ENCODE measurements at places on chromosomes 16 and 17. TPM values are rescaled to one million over a fixed set of nuclear protein-coding genes. Genes with fewer than 3 reads are reported as not detected.
A peak's percentile ranks its signal among the peaks of the same experiment; 100 is the strongest.

DNA sequence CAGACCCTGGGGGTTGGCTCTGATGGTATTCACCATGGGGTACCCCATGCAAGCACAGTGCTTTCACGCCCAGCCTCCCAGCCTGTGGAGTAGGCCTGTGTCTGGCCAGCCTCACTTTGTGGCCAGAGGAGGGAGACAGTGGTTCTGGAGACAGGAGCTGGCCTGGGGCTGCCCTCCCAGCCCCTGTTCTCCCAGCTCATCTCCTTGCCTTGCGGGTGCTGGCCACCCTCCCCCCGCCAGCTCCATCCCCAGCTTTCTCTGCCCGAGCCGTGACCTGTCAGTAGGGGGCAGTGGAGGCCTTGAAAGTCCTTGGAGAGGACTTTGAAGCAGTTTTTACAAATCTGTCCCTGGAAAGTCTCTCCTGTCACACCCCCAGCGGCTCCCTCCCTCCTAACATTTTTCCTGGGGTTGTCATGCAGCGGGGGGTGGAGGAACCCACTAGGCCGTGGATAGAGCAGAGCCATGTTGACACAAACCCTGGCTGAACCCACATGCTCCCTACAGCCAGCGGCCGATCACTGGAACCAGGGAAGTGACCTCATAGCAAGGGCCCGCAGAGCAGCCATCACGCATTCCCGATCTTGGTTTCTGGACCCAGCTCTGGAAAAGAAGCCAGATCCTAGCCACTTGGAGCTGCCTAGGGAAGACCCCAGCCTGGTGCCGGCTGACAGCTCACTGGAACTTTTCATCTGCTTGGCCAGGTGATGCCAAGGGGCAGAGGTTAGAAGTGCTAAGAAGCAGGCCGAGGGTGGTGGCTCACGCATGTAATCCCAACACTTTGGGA is 289.4 kb downstream of the SEC14L1 start:
- DNase-seq = peak; percentile 71
- peak overlapping the region; percentile 72 for H3K27ac ChIP-seq
- no peaks in the 10 kb centered on the region for H3K27me3 ChIP-seq

TRAPPC2L gene
- 33.5 TPM for total RNA-seq

GRCh38 chr17:71484546-71484945 is 636.3 kb upstream of the SOX9 start:
- no peak overlapping the region for H3K4me3 ChIP-seq
- no peak overlapping the region for H3K27ac ChIP-seq
- no peaks in the 10 kb centered on the region for H3K27me3 ChIP-seq
- no peaks in the 10 kb centered on the region for H3K36me3 ChIP-seq

DNA sequence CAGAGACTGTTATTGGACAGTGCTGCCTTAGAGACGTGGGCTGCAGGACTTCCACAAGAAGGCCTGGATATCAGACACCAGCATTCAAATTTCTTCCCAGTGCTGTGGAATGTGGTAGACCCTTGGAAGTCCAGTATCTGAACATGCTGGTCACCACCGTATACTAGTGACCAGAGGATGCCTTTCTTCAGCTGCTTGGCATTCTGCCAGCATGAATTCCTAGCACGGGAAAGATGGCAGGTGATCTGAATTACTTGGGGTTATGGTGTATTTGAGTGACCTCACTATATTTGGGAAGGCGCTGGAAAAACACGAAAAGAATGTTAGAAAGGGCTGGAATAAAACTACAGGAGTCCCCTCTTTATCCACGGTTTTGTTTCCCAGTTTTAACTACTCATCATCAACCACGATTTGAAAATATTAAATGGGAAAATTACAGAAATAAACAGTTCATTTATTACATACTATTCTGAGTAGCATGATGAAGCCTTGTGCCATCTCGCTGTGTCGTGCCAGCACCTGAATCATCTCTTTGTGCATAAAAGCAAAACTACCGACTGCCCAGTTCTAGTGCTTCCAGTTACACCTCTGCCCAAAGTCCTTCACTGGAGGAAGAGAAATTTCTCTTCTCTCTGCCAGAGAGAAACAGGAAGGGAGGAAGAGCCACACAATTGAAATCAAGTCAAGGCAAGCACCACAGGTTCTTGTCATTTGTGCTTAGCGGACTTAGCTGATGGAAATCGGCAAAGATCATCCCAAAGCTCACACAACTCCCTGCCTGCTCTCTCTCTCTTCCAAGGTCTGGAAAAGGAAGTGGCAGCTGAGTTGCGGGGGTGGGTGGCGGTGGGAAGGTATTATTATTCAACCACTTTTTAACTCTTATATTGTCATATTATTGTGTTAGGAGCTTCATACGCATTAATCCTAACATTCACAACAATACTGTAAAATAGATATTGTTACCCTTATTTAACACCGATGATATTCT is 1.4 kb upstream of the CHST4 start:
- H3K27me3 ChIP-seq = peaks cover 67% of the 10 kb centered on the region
- H3K4me3 ChIP-seq = no peak overlapping the region
- DNase-seq = no peak
- H3K4me1 ChIP-seq = no peaks in the 10 kb centered on the region
- H3K36me3 ChIP-seq = peaks cover 5% of the 10 kb centered on the region

RMI2 gene
- 1.4 TPM for total RNA-seq

DNA sequence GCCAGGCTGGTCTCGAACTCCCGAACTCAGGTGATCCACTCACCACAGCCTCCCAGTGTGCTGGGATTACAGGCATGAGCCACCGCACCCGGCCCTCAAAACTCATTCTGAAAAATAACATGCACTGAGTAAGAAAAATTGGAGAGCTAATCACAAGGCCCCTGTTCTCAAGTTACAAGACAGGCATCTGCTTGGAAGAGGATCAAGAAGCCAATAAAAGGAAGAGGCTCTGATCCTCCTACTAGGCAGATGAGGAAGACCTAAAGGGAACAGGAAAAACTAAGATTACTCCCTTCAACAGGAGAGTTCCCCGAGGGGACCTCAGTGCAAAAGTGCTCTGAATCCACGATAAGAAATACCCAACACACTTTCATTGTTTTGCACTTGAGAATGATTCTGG is 18.4 kb downstream of the BLMH start:
- peaks cover 13% of the 10 kb centered on the region for H3K36me3 ChIP-seq
- no peaks in the 10 kb centered on the region for H3K27me3 ChIP-seq
- no peak for DNase-seq
- H3K27ac ChIP-seq = peak overlapping the region; percentile 49
- peaks cover 8% of the 10 kb centered on the region for H3K4me1 ChIP-seq

DNA sequence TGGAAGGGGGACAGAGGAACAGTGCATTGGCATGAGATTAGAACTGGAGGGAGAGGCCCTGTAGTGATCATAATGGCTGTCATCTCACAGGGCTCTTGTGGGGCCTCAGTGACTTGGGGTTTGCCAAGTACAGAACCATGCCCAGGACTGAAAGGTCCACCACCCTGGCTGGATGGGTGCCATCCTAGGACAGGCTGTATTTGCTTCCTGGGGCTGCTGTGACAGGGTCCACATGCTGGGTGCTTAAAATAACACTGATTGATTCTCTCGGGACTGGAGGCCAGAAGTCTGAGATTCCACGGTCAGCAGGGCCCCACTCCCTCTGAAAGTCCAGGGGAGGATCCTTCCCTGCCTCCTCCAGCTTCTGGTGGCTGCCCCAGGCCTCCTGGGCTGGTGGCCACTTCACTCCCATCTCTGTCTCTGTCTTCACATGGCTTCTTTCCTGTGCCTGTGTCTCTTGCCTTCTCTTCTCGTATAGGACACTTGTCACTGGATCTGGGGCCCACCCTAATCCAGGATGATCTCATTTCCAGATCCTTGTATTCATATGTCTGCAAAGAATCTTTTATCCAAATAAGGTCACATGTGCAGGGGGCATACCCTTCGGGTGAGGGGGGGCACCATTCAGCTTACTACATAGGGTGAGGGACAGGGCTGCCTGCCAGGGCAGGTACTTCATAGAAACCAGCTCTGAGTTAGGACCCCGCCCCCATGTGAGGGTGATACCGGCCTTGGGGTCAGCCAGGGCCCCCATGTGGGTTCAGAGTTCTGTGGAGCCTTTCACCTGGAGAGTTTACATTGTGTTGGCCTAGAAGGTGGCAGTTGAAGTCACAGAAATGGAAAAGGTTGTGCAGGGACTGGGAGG is 52.6 kb downstream of the USP22 start:
- no peaks in the 10 kb centered on the region for H3K36me3 ChIP-seq
- H3K4me1 ChIP-seq = peaks cover 7% of the 10 kb centered on the region
- H3K27ac ChIP-seq = no peak overlapping the region

DNA sequence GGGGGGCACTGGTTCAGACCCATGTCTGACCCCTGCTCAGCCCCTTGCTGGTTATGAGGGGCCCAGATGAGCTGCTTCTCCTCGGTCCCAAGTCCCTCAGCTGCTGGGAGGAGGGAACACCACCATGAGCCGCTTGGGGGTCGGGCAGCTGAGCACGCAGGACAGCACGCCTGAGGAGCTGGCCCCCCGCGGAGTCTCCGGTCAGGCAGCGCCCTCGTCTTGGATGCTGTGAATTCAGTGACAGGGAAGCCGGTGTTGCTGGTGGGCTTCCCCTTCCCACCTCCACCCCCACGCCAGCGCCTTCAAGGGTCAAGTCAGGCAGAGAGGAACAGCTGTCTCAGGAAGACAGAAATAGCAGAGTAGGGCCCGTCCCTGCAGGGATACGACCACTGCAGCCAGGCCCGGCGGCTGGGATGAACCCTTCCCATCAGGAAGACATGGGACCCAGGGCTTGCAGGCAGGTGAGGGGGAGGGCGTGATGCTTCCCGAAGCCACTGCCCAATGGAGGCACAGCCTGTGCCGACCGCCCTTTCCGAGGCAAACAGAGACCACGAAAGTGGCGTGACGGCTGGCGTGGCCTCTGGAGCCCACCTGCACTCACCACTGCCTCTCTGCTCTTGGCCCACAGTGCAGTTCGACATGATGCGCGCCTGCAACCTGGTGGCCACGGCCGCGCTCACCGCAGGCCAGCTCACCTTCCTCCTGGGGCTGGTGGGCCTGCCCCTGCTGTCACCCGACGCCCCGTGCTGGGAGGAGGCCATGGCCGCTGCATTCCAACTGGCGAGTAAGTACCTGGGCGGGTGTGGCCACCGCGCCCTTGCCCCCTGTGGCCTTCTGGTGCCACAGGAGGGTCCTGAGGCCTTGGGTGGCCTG is 8.1 kb downstream of the TMEM204 start:
- peaks cover 54% of the 10 kb centered on the region for H3K4me1 ChIP-seq
- no peaks in the 10 kb centered on the region for H3K27me3 ChIP-seq
- H3K4me3 ChIP-seq = no peak overlapping the region

- no peak overlapping the region for H3K4me3 ChIP-seq
- H3K36me3 ChIP-seq = no peaks in the 10 kb centered on the region
- no peak overlapping the region for H3K27ac ChIP-seq
- H3K4me1 ChIP-seq = no peaks in the 10 kb centered on the region
Observed at GRCh38 chr16:58651965-58652348, 22.3 kb upstream of the CNOT1 start.

GRCh38 chr17:43679911-43680310 is 18.2 kb upstream of the MEOX1 start:
- peaks cover 15% of the 10 kb centered on the region for H3K27me3 ChIP-seq
- peaks cover 5% of the 10 kb centered on the region for H3K4me1 ChIP-seq
- H3K36me3 ChIP-seq = no peaks in the 10 kb centered on the region
- H3K27ac ChIP-seq = no peak overlapping the region
- no peak overlapping the region for H3K4me3 ChIP-seq
- no peak for DNase-seq

CD300LB gene
- total RNA-seq = 1.4 TPM

GRCh38 chr17:47949946-47950345 is 7.7 kb downstream of the PRR15L start:
- DNase-seq = no peak
- H3K27me3 ChIP-seq = no peaks in the 10 kb centered on the region
- H3K36me3 ChIP-seq = peaks cover 3% of the 10 kb centered on the region
- peak overlapping the region; percentile 15 for H3K4me3 ChIP-seq
- H3K4me1 ChIP-seq = peaks cover 19% of the 10 kb centered on the region
- H3K27ac ChIP-seq = no peak overlapping the region

- H3K36me3 ChIP-seq = peaks cover 2% of the 10 kb centered on the region
- peaks cover 4% of the 10 kb centered on the region for H3K4me1 ChIP-seq
- no peak overlapping the region for H3K27ac ChIP-seq
Observed at GRCh38 chr16:86601356-86601755, 23.0 kb downstream of the FOXL1 start.

GJC1 gene
- total RNA-seq = not detected

- H3K4me1 ChIP-seq = peaks cover 26% of the 10 kb centered on the region
- DNase-seq = no peak
- H3K36me3 ChIP-seq = no peaks in the 10 kb centered on the region
- H3K4me3 ChIP-seq = no peak overlapping the region
Observed at GRCh38 chr16:30351586-30352419, 3.3 kb downstream of the CD2BP2 start.

- no peak overlapping the region for H3K4me3 ChIP-seq
- peaks cover 48% of the 10 kb centered on the region for H3K27me3 ChIP-seq
- H3K27ac ChIP-seq = no peak overlapping the region
- no peaks in the 10 kb centered on the region for H3K36me3 ChIP-seq
- DNase-seq = no peak
Observed at GRCh38 chr17:43860927-43861622, 14.1 kb downstream of the CD300LG start.

NPIPB13 gene
- total RNA-seq = 17.4 TPM

EME1 gene
- total RNA-seq = 1.3 TPM

DNA sequence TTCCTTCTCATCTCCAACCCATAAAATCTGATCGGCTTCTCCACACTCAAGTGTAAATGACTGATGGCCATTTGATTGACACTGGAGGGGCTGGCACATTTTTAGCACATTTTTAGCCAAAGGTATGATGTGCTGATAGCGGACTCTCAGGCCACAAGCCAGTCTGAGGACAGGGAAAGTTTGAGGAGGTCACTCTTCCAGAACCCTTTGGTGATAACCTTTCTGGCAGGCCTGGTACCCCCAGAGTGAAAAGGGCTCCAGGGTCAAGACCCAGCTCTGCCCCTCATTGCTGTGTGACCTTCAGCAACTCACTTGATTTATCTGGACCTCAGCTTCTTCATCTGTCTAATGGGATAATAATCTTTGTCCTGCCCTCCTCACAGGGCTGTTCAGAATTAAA is 1.7 kb upstream of the NLRC5 start:
- H3K27ac ChIP-seq = peak overlapping the region; percentile 98
- peaks cover 54% of the 10 kb centered on the region for H3K4me1 ChIP-seq
- H3K4me3 ChIP-seq = peak overlapping the region; percentile 96
- H3K27me3 ChIP-seq = no peaks in the 10 kb centered on the region

CDC42EP4 gene
- total RNA-seq = 4.0 TPM

- H3K27ac ChIP-seq = no peak overlapping the region
Observed at GRCh38 chr17:63973930-63974593, 1.3 kb upstream of the SCN4A start.

CLEC10A gene
- 0.40 TPM for total RNA-seq

- H3K4me3 ChIP-seq = no peak overlapping the region
- DNase-seq = no peak
- no peak overlapping the region for H3K27ac ChIP-seq
- H3K36me3 ChIP-seq = no peaks in the 10 kb centered on the region
Observed at GRCh38 chr17:10107316-10108165, 90.9 kb downstream of the GAS7 start.

GRCh38 chr16:17470182-17470907 is 415 bp downstream of the XYLT1 start:
- H3K36me3 ChIP-seq = peaks cover 5% of the 10 kb centered on the region
- no peaks in the 10 kb centered on the region for H3K27me3 ChIP-seq
- peak overlapping the region; percentile 99 for H3K4me3 ChIP-seq
- no peak for DNase-seq
- peaks cover 60% of the 10 kb centered on the region for H3K4me1 ChIP-seq
- H3K27ac ChIP-seq = peak overlapping the region; percentile 98

- H3K27me3 ChIP-seq = peaks cover 14% of the 10 kb centered on the region
- no peak overlapping the region for H3K4me3 ChIP-seq
- no peak overlapping the region for H3K27ac ChIP-seq
- DNase-seq = no peak
- H3K4me1 ChIP-seq = no peaks in the 10 kb centered on the region
- no peaks in the 10 kb centered on the region for H3K36me3 ChIP-seq
Observed at GRCh38 chr16:82835487-82836155, 208.9 kb downstream of the CDH13 start.

Data from T-helper 17 cell (primary cell).